ENCODE measurements at places on chromosomes 5 and 9.

GRCh38 chr9:136695435-136695895 is 8.2 kb upstream of the AGPAT2 start:
- no peak for DNase-seq

GRCh38 chr9:112728401-112728800 is 10.5 kb upstream of the INIP start:
- DNase-seq, result no peak

GRCh38 chr5:149268928-149269557 is 2.6 kb upstream of the AFAP1L1 start:
- peak; percentile 61 for DNase-seq

DNA sequence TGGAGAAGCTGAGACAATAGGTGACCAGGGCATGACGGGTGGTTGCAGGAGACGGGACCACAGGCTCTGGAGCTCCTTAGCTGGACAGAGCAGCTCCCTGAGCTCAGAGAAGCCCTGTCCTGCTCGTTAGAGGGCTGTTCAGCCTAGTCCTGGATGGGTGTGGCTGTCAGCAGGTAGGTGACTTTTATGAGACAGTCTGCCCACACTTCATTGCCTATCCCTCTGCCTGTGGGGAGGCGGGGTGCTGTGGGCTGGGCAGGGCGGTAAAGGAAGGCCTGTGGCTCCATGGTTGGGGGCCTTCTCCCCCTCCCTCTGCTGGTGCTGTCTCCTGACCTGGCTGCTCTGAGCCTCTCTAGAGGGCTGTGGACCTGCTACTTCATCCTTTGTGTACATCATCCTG is 134.6 kb downstream of the RXRA start:
- no peak for DNase-seq

DNA sequence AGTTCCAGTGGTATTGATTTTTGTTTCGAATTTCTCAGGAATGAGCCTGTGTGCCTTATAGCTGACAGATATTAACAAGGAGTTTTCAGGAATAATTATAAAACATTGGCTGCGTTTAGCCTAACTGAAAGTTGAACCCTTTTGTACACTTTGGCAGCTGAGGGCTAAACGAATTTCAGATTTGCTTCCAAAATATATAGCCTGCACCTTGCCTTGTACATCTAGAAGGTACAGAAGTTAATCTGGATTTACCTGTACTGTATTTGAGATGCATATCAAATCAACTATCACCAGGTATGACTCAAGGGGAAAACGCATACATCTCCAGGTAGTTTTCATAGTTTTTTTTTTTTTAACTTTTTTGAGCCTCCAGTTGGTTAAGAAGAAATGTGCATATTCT is 1.9 kb upstream of the MSX2 start:
- DNase-seq, result no peak

GRCh38 chr5:134099939-134100282 is 14.6 kb upstream of the TCF7 start:
- no peak for DNase-seq

- DNase-seq, result peak; percentile 99
Measured at GRCh38 chr9:134502809-134503211, 138.8 kb upstream of the COL5A1 start.

- DNase-seq, result no peak
Measured at GRCh38 chr5:67019065-67019845, 177.3 kb downstream of the CD180 start.

DNA sequence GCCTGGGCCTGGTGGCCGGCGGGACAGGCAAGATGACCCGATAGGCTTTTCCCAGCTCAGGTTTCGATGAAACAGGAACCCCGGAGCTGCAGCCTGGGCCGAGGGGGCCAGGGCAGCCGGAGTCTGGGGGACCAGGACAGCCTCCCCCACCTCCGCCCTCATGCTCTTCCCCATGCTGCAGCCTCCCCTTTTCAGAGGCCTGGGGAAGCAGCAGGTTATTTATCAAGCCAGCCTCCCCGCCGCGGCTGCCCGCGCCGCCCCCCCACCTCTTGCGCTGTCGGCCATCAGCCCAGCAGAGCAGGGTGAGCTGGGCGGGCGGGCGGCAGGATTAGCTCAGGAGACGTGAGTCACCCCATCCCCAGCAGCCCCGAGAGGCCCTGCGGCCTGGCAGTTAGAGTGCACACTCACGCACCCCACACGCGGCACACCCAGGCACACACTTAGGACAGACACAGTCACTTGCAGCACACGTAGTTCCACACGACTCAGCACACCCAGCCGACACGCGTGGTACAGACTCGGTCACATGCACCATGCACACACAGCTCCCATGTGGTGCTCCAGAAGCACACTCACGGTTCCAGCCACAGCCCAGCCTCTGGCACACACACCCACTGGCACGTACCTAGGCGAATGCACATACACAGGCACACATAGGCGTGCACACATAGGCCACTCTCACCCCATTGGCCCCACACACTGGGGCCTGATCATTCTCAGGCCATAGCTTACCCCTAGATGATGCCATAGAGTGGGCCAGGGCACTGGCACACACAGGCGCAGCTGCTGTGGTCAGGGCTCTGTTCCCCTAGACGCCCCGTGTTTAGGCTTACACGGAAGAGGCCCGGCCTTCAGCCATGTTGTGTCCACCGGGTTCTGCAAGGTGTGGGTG is 13.0 kb downstream of the CXXC5 start:
- DNase-seq, result peak; percentile 95

DNA sequence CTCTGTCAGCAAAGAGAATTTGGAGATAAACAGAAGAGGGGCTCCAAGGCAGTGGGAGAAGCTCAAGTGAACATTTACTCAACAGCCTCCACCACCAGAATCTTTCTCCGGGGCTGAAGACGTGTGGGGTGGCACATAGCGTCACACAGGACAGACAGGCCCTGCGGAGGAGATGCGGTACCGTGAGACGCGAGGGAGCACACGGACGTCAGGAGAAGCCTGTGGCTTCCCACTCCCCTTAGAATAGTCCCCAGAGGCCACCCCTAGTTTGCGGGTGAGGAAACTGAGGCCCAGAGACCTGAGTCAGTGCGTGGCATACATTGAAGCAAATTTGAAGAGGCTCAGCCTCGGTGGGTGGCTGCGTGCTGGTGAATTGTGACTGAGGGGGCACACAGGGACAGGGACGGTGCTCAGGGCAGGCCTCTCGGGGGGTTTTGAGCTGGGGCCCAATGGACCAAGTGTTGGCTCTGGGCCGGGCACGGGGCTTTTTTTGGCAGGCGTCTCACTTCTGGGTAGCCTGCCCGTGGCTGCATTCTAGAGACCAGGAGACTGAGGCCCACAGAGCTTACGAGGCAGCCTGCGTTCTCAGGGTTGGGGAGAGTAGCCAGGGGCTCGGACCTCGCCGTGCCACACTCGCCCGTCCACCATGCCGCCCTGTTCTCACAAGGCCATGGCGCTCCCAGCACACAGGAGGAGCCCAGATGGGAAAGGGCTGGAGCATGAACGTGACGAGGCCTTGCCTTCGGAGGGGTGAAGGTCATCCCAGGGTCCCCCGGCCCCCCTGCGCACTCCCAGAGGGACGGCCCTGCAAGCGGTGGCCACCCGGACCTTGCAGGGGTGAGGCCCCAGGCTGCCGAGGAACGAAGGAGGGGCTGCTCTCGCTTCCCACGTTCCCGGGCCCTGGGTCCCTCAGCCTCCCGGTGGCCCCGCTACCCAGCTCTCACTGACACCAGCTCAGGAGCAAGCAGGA is 220.6 kb downstream of the C9orf50 start:
- DNase-seq, result no peak

GRCh38 chr5:154196281-154196680 is 5.7 kb downstream of the GALNT10 start:
- DNase-seq, result no peak

DNA sequence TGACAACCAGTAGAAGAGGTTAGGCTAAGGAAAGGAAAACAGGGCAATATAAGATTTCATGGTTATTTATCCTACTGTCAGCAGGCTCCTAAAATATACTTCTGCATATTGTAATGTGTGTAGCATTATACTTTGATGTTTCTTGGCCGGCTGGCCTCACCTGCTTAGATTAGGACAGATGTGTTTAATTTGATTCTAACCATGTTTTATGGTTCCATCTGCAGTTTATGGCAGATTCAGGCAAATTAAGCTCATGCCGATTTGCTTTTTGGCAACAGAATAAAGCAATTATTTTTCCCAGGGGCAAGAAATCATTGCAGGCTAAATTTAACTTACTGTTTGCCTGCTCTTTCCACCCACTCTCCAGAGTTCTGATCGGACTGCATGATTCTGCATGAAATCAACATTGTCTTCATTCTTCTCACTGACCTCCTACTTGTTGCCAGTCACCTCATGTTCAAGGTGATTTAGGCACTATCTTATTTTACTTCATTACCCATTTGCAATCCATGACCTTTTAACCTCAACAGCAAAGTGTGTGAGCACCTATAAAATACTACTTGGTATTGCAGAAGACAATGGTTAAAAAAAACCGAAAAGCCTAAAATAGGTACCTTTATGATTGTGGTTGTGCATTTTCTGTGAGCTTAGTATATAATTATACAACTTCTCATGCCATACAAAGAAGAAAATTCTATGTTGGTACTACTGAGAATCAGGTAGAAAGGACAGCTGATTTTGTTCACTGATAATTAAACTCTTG is 125.2 kb downstream of the EDIL3 start:
- no peak for DNase-seq

GRCh38 chr5:14504332-14504727 is 77.3 kb upstream of the OTULINL start:
- DNase-seq, result no peak

- no peak for DNase-seq
Measured at GRCh38 chr5:177294632-177295031, 8.9 kb downstream of the RAB24 start.

DNA sequence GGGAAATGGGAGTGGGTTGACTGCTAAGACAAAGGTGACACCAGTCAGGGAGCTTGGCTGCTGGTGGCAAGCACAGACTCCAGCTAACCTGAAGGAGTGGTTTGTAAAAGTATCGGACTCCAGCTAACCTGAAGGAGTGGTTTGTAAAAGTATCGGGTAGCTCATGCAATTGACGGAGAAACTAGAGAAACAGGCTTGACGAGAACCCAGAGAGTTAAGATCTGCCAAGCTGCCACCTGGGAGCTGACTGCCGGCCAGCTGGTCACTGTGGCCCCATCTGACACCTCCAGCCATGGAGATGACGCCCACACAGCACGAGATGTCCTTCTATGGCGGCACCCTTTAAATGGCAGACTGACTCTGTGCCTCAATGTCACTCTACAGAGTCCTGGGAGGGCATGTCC is 28.3 kb upstream of the CRB2 start:
- no peak for DNase-seq

DNA sequence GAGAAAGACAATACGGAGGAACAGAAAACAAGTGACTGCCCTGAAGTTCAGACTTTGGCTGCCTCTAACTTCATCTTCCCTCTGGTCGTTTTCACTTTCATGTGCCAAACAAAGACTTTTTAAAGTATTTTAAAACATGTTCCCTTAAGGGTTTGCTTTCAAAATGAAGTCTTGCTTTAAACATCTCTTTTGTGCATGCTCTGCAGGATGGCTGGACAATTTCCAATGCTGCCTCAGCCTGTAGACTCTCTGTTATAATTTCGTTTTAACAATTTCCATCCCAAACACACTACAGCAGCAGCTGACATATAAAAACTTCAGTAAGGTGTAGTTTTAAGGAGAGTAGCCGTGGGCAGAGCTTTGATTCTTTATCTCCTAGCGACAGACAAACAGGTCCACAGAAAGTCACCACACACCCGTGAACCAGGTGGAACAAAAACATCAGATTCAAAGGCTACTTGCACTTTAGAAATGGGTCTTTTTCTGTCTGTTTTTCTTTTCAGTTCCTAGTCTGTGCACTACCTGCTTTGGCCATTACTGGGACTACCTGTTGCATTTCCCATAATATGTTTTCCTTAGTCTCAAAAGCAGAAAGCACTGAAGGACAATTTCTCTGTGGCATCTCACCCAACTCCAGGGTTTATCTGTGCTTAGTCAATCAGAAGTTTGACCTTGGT is 308.9 kb downstream of the DTWD2 start:
- no peak for DNase-seq

GRCh38 chr5:113487781-113488644 is at the start of gene MCC:
MCC (minus strand) TSS chr5:113488453.
- DNase-seq, result peak; percentile 93

DNA sequence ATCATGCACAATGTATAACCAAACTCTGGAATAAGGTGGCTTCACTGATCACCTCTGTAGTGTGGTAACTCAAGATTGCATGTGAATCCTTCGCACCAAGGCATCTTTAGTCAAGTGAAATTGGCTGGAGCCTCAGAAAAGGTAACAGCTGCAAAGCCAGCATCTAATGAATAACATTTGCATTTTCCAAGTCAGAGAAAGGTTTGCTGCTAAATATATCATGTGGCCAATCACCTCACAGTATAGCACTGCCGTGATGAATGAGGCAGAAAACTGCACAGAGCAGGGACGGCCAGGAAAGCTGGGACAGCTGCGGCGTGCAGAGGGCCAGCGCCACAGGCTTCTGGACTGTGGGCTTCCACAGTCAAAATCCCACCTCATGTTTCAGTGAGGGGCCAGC is 18.5 kb downstream of the MRPS27 start:
- DNase-seq, result no peak

DNA sequence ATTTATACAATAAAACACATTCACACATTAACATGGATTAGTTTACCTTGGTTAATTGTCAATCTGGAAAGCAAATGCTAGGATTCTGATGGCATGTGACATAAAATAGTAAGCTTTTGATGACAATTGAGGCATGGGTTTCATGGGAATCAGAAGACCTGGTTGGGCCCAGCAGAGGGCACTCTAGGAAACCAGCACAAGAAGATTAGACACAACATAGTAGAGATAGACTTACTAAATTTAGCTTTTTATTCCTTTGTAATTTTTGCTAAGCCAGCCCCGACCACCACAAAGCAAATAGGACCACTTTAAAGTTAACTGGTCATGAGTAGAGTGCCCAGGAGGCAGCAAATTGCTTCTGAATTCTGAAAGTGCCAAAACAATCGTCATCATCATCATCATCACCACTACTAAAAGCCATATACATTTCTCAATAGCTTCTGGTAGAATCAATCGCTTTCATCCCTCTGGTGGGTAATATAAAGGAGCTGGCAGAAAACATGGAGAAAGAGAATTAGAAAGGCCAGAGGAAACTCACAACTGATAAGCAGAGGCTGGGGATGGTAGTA is 163.2 kb downstream of the ARRDC3 start:
- DNase-seq, result peak; percentile 57

DNA sequence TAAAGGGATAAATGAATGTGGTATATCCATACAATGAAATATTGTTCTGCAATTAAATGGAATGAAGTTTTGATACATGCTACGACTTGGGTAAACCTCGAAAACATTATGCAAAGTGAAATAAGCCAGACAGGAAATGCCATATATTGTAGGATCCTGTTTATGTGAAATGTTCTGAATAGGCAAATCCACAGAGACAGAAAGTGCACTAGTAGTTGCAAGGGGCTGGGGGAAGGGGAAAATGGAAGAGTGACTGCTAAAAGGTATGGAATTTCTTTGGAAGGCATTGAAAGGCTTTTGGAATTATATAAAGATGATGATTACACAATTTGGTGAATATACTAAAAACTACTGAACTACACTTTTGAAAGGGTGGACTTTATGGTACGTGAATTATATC is 97.0 kb downstream of the FOXD1 start:
- no peak for DNase-seq

- DNase-seq, result no peak
Measured at GRCh38 chr9:130287736-130288135, 22.2 kb downstream of the HMCN2 start.

All from IMR-90 (cell line).